Stimulated activated CD4-positive, alpha-beta T cell treated with anti-CD3 and anti-CD28 coated beads, Interleukin-15, amount 100 ng/mL, for 1 hour (primary cell): ENCODE measurements at places on chromosomes 7 and 10.

DNA sequence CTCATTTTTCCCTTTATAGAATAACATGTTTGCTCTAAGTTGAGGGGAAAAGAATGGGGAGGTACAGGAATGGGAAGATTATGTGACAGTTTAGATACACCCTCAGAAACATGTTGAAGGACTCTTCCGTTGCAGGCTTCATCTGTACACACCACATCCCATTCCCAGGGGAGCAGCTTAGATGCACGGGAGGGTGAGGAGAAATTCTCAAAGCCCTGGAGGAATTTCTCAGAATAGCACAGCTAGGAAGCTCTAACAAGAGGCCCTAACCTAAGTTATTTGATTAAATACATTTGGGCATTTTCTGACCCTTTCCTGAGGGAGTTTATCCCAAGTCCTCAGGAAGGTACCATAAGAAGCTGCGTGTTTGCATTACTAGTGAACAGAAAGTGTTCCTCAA lies 660.2 kb upstream of the IGFBP3 start:
- no peak for DNase-seq

DNA sequence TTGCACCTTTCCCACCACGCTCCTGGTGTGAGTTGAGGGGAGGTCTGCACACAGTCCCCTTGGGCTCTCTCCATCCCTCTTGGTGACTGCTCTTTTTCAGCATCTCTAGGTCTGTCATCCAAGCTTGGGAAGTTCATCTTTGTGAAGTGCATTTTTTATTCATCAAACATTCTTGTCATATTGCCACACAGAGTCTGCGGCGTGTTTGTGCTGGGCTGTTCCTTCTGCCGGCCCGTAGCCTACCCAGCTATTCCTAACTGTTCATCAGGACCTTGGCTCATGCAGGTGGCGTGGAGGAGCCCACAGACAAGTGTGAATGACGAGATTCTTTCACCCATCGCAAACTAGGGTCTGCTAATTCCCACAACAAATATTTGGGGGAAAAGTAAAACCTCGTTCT lies 164.8 kb downstream of the RTKN2 start:
- DNase-seq: no peak

DNA sequence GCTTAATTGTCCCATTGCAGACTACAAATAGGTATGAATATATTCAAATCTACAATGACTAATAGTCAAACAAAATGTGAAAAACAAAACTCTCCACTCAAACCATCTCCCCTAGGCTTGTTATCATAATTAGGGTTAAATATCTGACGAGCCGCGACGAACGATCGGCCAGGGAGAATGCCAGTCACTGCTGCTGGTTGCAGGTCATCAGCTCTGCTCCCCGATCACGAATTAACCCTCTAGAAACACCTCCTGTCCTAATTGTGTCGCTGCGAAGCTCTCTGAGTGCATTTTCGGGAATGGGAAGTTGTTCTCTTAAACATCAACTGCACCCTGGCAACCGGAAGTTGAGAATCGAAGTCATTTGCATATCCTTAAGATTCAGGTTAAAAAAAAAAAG lies 167.3 kb downstream of the TCERG1L start:
- no peak for DNase-seq

DNA sequence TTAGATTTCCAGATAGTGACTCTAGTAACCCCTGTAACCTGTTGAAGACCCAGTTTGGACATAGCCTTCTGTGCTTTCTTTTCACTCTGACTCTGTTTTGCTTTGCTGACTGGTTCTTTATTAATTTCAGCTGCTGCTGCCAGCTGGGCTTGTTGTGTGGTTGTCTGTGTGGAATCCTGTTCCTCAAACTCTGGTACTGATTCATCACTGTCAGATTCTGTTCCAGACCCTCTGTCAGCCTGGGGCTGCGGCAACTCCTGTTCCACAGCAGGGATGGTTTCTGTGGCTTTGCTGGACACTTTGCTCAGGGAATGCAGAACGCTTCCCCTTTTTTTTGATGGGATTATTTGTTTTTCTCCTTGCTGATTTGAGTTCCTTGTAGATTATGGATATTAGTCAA lies 104.9 kb downstream of the SEC23IP start:
- no peak for DNase-seq

GRCh38 chr7:36157527-36158320 lies 4.7 kb downstream of the EEPD1 start:
- DNase-seq: no peak

- DNase-seq: no peak
Measured at GRCh38 chr7:149685455-149685854, 87.9 kb downstream of the ZNF467 start.

GRCh38 chr10:114374053-114374791 lies 30.1 kb downstream of the AFAP1L2 start:
- DNase-seq: no peak

GRCh38 chr10:115948465-115948864 lies 324.5 kb downstream of the GFRA1 start:
- no peak for DNase-seq

- no peak for DNase-seq
Measured at GRCh38 chr10:89738551-89739209, 37.3 kb downstream of the KIF20B start.

- DNase-seq: no peak
Measured at GRCh38 chr10:30840395-30841050, 191.1 kb downstream of the ZNF438 start.

DNA sequence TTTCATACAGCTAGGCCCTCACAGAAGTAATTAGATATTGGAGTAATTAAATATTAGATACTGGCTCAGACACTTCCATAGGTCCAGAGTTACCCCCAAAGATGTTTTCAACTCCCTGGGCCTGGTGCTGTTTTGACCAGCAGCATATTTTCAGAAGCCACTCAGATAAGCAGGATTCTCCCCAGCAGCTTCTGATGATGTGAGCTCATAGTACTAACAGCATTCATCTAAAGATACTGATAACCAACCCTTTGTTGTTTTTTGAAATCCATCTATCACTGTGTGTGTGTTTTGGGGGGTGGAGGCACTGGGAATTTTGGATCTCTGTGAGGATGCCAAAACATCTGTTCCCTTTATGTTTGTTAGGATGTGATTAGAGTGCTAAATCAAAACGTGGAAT lies 52.7 kb downstream of the VPS50 start:
- DNase-seq: no peak

- DNase-seq: no peak
Measured at GRCh38 chr7:24754906-24755506, 2.3 kb downstream of the GSDME start.

GRCh38 chr10:100364735-100365391 lies 17.8 kb downstream of the SCD start:
- no peak for DNase-seq

DNA sequence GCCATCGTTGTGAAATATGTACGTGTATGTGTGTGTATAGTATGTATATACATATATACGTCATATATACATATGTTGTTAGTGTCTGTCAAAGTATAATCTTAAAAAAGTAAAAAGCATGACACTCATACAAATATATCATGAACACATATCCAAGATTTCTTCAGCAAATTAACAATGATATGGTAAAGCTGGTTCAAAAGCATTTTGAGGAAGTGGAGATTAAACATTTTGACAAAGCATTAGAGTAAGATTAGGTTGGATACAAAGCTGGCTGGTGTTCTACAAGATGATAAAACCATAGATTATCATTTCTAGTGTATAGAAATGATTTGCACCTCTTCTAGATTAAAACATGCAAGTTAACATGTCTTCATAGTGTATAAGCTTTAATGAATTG lies 771 bp upstream of the NUDCD3 start:
- no peak for DNase-seq

DNA sequence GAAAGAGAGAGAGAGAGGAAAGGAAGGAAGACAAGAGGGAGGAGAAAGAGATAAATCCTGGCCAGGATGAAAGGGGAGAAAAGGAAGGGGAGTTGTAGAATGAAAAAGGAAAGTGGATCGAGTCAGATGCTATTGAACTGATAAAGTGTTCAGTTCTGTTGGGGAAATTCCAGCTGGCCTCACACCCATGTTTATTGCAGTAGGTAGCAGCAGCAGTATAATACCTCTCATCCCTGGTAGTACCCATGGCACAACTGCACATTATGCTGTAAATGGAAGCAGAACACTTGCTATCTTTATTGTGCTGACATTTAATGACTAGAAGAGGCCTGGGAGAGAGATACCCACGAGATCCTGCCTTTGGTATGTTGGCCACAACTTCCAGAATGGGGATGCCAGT lies 178.1 kb downstream of the EVX1 start:
- no peak for DNase-seq

- no peak for DNase-seq
Measured at GRCh38 chr7:91343996-91344629, 79.9 kb downstream of the FZD1 start.

- DNase-seq: no peak
Measured at GRCh38 chr10:53153831-53154230, 381.2 kb upstream of the MBL2 start.

GRCh38 chr10:2957785-2958184 lies 109.6 kb upstream of the PFKP start:
- no peak for DNase-seq

DNA sequence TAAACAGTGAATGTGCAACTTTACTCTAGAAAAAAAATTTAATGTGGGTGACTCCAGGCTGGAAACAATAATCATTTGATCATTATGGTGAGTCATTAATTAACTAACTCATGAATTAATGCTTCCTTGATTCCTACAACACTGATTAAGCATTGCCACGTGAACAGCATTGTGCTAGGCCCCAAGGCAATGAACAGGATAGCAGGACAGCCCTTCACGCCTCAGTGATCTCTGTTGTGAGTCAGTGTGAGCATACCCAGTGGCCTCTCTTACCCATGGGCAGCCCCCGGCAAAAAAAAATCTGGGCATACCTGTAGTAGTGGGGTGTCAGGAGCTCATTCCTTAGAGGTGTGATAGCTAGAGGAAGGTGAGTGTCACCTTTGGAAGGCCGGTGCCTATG lies 76.0 kb downstream of the DENND2A start:
- no peak for DNase-seq

DNA sequence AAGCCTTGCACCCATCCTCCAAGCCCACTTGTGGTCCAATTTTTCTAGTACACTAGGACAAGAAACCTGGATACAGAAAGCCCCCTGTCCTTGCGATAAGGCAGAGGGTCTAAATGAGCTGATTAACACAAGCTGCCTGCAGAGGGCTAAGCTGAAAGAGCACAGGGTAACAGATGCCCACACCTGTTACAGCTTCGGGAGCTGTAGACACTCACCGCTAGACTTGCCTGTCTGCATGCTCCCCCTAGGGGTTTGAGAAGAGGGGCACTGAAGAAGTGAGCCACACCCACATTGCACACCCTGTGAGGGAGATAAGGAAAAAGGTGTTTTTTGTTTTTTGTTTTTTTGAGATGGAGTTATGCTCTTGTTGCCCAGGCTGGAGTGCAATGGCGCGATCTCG lies 386.5 kb upstream of the AUTS2 start:
- no peak for DNase-seq

- DNase-seq: no peak
Measured at GRCh38 chr10:123295644-123296043, 141.4 kb downstream of the BUB3 start.

DNA sequence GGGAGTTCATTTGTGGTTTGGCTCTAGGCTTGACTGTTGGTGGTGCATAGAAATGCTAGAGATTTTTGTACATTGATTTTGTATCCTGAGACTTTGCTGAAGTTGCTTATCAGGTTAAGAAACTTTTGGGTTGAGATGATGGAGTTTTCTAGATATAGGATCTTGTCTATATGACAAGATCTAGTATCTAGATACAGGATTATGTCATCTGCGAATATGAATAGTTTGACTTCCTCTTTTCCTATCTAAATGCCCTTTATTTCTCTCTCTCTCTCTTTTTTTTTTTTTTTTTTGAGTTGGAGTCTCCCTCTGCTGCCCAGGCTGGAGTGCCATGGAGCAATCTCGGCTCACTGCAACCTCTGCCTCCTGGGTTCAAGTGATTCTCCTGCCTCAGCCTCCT lies 62.9 kb downstream of the MGAM2 start:
- no peak for DNase-seq

DNA sequence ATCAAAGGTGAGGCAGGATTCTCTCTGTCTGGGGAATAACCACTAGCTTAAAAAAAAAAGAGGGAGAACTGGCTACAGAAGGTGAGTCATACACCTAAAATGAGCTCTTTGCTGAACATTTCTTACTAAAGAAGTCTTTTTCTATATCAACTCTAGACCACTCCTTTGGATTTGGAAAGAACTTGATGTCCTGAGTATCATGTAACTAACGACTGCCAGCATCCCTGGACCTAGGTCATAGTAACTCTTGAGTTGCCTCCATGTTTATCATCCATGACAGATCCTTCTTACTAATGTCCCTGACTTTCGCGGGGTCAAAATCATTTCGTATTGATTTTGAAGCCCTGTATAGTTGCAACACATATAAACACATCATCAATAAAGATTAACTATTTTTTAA lies 89.1 kb downstream of the CNOT4 start:
- DNase-seq: no peak

DNA sequence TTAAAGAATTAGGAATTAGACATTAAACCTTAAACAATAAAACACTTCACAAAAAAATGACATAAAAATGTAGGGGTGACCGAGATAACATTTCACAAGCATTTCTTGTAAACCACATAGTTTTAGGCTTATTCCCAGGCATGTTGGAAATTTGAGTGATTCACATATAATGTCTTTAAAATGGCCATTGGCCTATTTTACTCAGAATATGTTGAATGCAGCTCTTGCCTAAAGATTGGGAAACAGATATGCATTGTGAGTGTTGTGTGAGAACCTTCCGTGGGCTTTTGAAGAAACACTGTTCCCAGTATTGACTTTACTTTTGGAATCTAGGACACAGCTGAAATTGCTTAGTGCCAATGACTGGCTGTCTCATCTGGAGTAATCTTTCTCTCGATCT lies 79.6 kb downstream of the ARL5B start:
- no peak for DNase-seq

DNA sequence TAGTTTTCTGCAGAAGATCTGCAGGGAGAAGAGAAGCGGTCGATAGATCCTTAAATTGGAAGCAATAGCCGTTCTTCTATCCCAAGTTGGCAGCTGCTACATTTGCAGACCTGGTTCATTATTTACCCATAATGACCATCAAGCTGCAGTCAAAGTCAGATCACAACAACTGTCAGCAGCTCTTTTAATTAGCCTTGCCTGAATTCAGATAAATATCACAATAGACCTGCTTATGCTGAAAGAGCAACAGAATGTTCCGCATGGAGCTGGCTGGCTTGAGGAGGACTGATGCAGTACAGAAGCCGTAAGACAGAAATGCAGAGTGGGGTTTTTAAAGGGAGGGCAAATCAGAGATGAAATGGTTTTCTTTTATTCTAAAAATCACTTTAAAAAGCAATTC lies 109.4 kb downstream of the HIBADH start:
- no peak for DNase-seq

DNA sequence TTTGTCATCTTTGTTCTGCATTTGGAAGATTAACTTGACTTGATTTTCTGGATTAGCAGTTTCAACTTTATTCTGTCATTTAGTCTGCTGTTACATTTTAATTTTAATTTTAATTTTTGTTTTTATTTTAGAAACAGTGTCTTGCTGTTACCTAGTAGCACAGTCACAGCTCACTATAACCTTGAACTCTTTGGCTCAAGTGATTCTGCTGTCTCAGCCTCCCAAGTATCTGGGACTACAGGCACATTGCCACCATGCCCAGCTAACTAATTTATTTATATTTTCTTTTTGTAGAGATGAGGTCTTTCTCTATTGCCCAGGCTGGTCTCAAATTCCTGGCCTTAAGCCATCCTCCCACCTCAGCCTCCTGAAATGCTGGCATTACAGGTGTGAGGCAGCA lies 35.3 kb downstream of the PALS2 start:
- no peak for DNase-seq
